NCI-H345 (cell line): ENCODE measurements at places on chromosomes 7 and 10.

- no peak for DNase-seq
These were observed 62.1 kb downstream of the ZMIZ1 start for GRCh38 chr10:79130846-79131245.

DNA sequence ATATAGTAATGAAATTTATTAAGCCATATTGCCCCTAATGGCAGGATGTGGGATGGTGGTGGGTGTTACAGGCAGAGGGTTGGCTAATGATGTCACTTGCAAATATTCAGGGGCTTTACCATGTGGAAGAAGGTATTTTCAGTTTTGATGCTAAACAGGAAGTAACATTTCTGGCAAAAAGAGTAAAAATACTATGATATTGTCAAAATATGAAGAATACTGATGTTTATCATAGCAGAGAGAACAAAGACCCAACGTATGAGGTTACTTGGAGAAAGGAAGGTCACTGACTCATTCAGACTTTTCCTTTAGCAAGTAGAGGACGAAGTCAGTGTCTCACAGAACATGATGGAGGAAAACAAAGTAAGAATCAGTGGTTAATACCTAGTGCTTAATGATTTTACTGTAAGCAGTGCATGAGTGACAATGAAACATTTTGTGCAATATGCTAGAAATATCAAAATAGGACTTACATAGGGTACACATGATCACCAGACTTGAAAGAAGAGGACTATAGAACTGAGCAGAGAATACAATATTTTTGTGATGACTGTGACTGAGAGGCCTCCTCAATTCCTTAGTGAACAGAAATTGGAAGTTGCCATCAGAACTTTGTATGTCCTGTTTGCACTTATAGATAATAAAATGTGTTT is 89.7 kb upstream of the STEAP4 start:
- no peak for DNase-seq

- DNase-seq: no peak
These were observed 8.2 kb downstream of the NKX2-3 start for GRCh38 chr10:99540657-99541531.

- DNase-seq: no peak
These were observed 138.2 kb downstream of the EBF3 start for GRCh38 chr10:129825826-129826225.

DNA sequence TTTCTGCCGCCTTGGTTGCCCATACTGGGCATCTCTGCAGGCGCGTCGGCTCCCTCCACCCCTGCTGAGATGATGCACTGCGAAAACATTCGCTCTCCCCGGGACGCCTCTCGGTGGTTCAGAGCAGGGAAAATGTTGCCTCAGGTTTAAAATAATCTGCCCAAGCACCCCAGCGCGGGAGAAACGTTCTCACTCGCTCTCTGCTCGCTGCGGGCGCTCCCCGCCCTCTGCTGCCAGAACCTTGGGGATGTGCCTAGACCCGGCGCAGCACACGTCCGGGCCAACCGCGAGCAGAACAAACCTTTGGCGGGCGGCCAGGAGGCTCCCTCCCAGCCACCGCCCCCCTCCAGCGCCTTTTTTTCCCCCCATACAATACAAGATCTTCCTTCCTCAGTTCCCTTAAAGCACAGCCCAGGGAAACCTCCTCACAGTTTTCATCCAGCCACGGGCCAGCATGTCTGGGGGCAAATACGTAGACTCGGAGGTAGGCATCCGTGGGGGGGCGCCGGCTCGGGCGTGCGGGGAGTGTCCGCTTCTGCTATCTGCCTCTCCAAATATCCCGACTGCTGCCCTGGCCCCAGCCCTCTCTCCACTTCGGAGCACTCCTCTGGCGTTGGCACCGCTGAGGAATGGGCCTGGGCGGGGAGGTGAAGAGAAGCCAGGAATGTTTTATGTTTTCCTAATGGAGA is at the start of gene CAV1:
CAV1 (plus strand) TSS at position 428 of the 689 bp plus-strand sequence; CDS start at position 455, 27 bp downstream.
- DNase-seq: peak; percentile 77

DNA sequence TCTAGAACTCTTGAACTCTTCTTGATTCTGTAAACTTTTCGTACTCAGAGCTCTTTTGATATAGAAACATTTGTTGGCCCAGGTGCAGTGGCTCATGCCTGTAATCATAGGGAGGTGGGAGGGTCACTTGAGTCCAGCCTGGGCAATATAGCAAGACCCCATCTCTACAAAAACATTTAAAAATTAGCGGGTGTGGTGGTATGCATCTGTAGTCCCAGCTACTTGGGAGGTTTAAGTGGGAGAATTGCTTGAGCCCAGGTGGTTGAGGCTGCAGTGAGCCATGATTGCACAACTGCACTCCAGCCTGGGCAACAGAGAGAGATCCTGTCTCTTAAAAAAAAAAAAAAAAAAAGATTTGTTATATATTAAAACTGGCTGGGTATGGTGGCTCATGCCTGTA is 121.6 kb downstream of the BAMBI start:
- no peak for DNase-seq

GRCh38 chr10:70074971-70075370 is 22.3 kb downstream of the MACROH2A2 start:
- no peak for DNase-seq

DNA sequence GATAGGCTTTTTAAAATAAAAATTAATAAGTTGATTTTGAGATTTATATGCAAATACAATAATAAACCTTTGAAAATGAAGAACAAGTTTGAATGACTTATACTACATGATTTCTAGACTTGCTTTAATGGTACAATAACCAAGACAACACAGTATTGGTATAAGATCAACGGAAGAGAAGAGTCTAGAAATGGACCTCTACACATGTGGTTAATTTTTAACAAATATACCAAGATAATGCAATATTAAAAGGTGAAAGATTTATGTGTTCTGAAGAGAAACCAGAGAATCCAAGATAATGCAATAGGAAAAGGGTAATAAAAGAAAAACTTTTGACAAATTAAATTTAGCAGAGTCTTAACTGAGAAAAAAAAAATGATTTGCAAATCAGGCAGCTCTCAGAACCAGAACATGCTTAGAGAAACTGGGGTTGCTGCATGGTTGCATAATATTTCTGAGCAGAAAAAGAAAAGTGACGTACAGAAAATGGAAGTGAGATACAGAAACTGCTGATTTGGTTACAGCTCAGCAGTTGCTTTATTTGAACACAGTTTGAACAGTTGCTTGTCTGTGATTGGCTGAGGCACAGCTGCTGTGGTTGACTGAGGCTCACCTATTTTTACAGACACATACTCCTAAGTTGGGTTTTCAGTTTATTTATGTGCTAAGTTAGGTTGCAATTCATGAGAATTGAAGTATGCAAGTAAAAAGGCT is 365.9 kb downstream of the CRPPA start:
- DNase-seq: no peak

DNA sequence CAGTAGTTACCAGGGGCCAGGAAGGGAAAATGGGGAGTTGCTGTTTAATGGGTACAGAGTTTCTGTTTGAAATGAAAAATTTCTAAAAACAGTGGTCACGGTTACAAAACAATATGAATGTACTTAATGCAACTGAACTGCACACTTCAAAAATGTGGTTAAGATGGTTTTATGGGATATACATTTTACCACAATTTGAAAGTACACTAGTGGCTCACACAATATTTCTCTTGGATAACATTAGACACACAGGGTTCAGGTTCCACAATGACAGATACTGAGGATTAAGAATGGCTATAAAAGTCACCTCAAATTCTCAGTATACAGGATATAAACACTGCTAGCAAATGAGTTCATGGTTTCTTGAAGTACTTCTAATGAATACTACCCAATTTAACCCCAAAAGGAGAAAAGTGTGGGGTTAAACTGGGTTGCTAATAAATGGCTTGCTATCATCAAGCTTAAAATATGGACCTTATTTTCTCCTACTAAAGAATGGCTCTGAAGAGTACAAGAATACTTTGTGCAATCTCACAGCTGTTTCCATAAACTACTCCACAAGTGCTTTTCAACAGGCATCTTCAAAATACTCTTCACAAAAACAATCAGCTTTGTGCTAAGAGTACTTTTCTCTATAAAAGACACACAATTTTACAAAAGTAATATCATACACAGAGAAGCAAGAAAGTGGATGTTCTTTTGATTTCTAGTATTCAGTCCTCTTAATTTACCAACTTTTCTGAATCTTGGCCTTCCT is 92.9 kb downstream of the SRPK2 start:
- no peak for DNase-seq

DNA sequence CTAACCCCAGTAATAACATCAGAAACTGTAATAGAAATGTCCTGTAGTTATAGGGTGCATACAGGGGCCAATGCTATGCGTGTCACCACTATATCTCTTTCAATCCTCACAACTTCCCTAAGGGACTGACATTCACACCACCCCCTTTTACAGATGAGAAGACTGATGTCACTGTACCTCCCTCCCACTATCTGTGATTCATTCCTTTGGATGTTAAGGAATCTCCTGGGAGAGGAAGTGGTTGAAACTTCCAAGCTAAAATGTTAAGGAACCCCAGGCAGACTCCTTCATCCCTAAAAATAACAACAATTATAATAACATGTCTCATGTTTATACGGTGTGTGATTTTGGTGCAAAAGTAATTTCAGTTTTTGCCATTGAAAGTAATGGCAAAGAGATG is 5.4 kb downstream of the COL13A1 start:
- DNase-seq: no peak

- no peak for DNase-seq
These were observed 28.8 kb downstream of the RNF216 start for GRCh38 chr7:5752663-5753062.

- no peak for DNase-seq
These were observed 11.8 kb downstream of the BTBD16 start for GRCh38 chr10:122282909-122283308.

GRCh38 chr7:148570510-148570909 is 20.1 kb upstream of the C7orf33 start:
- DNase-seq: no peak

DNA sequence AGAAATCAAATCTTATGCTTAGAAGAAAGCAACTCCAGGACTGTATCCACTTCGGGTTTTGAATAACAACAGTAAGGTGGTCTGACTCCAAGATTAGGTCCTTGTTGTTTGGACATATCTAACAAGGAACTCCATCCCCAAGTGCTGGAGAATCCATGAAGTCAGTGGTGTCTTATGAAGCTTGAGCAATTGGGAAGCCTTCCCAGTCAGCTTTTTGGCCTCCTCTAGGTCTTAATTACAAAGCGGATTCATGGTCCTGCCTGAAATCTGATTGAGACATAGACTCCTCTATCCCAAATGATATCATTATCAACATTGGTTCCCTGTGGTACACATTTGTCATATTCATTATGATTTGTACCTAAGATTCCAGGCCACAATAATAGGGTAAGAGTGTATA is 642.6 kb downstream of the AUTS2 start:
- no peak for DNase-seq

DNA sequence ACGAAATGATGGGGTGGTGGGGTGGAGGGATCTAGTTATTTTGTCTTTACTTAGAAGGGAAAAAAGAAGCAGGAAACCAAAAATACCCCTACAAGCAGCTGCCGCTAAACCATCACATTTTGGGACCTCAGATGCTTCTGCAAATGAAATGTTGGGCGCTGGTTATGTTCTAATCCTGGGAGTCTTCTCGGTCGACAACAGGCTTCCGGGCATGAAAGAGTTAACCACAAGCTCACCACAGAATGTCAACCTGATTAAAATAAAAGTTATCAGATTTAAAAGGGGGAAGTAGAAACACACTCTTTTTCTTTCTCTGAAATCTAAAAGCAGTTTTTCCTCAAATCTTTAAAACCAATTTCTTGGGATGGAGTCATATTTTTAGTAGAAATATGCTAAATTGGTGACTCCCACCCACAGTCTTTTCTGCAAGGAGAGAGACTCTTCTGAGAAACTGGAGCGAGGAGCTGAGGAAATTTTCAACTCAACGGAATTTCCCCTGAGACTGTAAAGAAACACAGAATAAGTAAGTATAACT is 16.8 kb downstream of the IL2RA start:
- no peak for DNase-seq

DNA sequence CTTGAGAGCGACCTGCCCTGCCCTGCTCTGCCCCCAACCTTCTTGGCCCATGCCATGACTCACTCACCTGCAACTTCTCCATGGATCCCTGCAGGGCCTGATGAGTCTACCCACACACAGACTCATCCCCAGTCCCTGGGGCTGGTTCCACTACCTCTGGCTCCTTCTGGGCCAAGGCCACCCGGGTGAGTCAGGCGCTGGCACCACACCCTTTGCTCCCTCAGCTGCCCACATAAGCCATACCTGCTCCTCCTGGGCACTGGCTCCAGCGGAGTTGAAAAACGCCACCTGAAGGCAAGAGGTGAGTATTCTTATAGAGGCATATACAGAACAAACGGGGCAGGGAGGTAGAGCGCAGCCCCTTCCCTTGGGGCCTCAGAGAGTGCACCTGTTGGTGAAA is 16.2 kb upstream of the MTPAP start:
- no peak for DNase-seq

DNA sequence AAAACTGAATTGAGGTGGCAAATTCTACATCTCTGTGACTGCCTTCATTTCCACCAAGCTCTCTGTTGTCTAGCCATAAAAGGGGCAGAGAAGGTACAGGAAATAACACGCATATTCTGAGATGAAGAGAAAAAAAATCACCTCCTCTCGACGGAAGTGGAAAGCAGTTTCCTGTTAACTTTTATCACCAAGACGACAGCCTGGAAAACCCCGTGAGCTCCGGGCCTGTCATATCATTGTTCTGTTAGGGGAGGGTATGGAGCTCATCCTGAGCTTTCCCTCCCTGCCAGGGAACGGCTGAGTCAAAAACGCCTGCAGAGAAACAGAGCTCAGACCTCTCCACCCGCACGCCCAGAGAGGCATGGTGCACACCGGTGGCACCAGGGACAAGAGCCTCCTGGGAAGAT is 200.3 kb downstream of the PRPF18 start:
- DNase-seq: no peak

- peak; percentile 32 for DNase-seq
These were observed 7.2 kb upstream of the MBL2 start for GRCh38 chr10:52779541-52780390.

DNA sequence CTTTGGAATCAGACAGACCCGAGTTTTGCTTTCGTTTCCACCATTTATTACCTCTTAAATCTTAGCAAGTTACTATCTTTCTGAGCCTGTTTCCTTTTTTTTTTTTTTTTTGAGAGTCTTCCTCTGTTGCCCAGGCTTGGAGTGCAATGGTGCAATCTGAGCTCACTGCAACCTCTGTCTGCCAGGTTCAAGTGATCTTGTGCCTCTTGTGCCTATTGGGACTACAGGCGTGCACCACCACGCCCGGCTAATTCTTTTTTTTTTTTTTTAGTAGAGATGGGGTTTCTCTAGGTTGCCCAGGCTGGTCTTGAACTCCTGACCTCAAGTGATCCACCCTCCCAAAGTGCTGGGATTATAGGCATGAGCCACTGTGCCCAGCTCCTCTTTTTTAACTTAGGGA is 79.5 kb upstream of the LRRC17 start:
- DNase-seq: no peak
